ENCODE measurements at places on chromosomes 12 and 14. TPM values are rescaled to one million over a fixed set of nuclear protein-coding genes. Genes with fewer than 3 reads are reported as not detected.
A peak's percentile ranks its signal among the peaks of the same experiment; 100 is the strongest.

FBRSL1 gene
- total RNA-seq = 129 TPM

PGF gene
- total RNA-seq = 0.44 TPM

LRRC10 gene
- total RNA-seq = not detected

- DNase-seq = peak; percentile 76
These were observed 1.8 kb downstream of the CKB start for GRCh38 chr14:103520657-103521437.

CLEC2A gene
- total RNA-seq = not detected

DNA sequence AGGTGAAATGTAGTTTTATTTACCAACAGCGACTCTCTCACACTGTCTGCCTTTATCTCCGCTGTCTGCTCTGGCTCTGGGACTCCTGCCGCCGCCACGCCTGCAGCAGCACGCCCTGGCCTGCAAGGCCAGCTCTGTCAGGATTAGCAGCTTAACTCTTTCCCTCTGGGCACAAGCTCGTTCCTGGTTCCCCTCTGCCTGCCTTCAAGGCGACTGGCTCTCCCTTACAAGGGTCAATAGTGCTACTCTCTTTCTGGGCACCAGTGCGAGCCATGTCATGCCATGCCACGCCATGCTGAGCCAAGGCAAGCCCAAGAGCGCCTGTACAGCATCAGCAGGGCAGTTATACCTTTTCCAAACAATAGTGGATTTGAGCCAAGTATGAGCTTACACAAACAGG is 3.6 kb upstream of the CLEC2B start:
- no peak for DNase-seq

DNA sequence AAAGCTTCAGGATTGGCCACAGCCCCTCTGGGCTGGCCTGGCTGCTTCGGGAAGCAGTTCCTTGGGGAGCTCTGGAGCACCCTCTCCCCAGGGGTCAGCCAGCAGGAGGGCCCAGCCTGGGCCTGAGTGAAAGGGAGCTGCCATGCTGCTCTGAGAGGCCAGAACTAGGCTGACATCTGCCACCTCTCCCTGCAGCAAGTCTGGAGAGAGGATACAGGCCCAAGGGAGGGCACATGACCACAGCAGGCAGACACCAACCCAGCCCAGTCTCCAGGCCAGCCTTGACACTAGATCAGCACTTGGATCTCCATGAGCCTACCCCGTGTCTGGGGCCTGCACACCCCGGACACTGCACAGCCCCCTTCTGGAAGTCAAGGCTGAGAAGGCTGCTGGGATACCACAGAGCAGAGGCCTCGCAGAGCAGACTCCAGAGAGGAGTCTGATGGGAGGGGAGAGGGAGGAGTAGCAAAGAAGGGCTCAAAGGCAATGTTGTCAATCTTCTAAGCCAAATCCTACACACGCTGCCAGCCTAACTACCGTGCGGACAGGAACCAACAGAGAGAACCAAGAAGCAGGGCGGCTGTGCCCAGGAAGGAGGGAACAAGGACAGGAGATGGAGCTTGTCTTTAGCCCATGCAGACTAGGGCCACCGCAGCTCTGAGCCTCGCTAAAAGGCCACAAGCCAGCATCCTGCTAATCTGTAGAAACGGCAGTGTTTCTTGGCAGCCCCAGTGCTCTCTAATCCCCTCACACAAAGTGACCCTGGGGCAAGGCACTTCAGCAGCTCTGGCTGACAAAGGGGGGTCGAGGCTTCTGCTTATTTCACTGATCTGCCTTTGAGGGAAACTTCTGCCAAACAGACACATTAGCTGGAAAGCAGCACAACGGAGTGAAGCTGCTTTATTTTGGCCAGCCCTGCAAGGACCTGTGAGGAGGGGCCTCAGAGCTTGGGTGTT is 12.9 kb downstream of the COL2A1 start:
- no peak for DNase-seq

TDRD9 gene
- not detected for total RNA-seq

DEGS2 gene
- total RNA-seq = 2.7 TPM

PCED1B gene
- 7.2 TPM for total RNA-seq

Data from K562 (cell line).